ENCODE measurements at places on chromosomes 5 and 9. TPM values are rescaled to one million over a fixed set of nuclear protein-coding genes. Genes with fewer than 3 reads are reported as not detected.

DNA sequence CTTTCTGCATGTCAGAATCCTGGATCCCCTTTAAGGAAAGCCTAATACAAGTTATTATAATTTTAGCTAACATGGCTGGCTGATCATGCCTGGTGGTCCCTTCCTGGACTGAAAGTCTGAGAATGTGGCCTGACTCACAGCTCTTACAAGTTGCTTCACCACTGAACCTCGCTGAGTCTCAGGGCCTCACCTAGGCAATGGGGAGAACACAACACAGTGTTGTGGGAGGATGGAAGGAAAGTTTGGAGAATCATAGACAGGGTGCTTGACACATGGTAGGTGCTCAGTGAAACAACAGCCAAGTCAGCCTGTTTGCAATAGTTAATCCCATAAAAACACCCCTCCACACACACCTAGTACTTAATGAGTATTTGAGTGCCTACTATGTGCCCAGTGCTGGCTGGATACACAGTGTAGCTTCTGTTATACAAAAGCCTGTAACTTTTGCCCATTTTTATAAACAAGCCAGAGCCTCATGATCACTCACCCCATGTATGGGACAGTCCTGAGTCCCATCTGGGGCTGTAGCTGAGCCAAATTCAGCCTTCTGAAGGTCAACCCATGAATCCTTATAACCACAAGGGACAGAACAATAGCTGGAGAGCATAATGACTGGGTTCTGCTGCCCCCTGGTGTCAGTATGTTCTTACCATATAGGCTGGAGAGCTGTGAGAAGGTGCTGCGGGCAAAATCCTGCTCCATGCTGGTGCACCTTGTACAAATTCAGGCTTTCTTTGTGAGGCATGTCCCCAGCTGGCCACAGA lies 3.9 kb downstream of the ACSL6 start:
- DNase-seq = peak; percentile 72

GRCh38 chr5:44367203-44367602 lies 22.0 kb downstream of the FGF10 start:
- DNase-seq = no peak

- DNase-seq = no peak
Measured at GRCh38 chr5:141677415-141677814, 4.6 kb downstream of the ARAP3 start.

DNA sequence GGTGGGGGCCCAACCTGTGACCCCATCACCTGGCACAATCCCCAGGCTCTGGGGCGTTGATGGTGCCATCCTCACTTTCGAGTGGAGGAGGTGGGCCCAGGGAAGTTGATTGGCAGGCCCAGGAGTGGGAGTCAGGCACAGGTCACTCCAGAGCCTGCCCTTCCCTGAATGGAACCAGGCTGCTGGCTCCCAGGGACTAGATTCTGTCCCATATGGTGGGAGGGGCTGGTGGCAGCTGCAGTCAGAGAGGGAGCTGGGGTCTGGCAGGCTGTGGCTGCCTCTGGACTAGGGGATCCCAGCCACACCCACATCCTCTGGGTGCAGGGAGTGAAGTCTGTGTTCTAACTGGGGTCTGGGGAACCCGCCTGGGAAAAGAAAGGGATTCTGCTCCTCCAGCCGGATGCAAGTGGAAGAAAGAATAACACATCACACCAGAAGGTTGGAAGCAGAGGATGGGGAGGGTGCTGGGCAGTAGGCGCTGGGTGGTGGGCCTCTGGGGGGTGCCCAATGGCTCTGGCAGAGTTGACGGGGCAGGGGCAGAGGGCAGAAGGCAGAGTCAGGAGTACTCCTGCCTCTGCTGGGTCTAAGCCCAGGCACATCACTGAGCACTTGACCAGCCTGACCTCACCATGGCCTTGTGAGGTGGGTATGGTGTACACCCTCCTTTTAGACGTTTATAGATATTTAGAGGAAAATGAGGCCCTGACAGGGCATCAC lies 25.8 kb downstream of the CEL start:
- no peak for DNase-seq

DNA sequence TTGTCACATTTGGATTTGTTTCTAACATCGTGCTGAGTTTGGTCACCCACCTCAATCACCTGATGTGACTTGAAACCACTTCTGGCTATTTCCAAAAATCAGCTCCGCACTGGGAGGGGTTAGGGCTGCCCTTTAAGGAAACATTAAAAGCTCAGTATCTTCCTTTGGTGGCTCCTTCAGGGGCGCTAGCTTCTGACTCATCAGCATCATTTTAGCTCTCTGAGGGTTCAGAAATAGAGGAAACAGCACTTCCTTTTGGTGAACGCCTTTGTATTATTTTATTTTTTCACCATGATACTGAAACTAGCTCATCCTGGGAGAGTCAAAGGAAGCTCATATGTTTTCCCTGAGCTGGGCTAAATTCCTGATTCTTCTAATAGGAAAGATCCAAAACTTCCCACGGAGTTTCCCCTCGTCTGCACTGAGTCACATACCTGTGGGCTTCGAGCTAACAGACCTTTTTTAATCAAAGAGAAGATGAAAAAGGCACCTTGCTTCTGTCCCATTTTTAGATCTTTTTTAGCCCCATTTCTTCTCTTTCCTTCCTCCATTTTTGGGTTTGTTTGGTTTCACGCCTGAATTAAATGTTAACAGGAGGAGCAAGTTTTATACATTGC lies 48.2 kb downstream of the ROPN1L start:
- DNase-seq = no peak

DNA sequence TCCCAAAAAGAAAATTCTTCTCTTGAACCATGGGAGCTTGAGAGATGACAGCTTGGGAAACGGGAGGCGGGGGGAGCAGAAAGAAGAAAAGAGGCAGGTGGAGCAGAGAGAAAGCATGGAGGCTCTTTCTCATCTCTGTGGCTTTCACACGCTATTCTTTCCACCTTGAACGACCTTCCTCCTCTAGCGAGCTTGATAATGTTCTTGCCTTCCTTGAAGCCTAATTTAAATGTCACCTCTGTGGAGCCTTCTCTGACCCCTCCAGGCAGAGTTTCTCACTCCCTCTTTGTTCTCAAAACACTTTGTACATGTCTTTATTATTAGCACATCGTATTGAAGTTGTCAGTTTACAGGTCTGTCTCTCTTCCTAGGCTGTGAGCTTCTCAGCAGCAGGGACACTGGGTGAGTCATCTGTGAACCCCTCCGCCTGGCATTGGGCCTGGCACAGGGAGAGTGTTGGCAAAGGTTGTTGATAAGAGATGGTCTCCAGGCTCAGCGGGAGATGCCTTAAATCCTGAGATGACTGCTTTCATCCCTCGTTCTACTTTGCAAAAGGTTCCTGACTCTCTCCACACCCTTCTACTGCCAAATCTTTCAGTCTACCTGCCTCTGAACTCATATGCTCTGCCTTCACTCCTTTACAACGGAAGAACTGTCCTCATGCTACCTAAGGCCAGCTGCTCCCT lies 14.1 kb upstream of the STRBP start:
- peak; percentile 80 for DNase-seq

- no peak for DNase-seq
Measured at GRCh38 chr9:5389109-5389732, 48.5 kb downstream of the PLGRKT start.

GRCh38 chr5:5315068-5315980 lies 107.2 kb upstream of the ICE1 start:
- no peak for DNase-seq

GRCh38 chr5:83865579-83865978 lies 144.9 kb upstream of the HAPLN1 start:
- DNase-seq = no peak

DNA sequence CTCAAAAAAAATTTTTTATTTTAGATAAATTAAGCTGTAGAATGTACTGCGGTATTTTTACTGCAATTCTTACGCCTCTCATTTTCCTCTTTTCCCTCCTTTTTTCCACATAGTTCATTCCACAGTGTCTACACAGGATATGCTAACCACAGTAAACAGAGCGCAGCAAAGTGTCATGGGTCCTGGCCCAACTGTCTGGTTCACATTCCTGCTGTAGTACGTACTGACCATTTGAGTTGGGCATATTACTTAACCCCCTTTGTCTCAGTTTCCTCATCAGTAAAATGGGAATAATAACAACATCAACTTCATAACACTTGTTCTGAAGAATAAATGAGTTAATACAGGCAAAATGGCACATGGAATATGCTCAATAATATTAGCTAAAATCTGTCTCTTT lies 41.6 kb downstream of the SLC44A1 start:
- no peak for DNase-seq

DNA sequence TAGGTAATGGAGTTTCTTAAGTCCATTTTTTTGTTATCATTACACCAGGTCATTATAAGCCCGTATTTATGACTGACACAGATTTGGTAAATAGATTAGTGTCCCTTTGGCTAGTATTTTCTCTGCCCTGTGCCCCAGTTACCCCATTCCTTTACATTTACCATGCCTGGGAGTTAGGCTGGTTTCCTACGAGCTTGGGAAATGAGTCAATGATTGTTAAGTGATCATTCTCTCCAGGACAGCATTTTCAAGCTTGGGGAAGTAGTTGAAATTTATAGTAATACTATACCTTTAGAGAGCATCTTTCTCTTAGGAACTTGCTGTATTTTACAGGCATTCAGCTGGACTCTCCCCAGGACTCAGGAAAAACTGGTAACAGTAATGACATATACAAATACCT lies 573.1 kb downstream of the TLE4 start:
- no peak for DNase-seq

GRCh38 chr5:144108131-144108530 lies 62.3 kb downstream of the YIPF5 start:
- no peak for DNase-seq

- no peak for DNase-seq
Measured at GRCh38 chr5:96595300-96596090, 66.7 kb upstream of the CAST start.

DNA sequence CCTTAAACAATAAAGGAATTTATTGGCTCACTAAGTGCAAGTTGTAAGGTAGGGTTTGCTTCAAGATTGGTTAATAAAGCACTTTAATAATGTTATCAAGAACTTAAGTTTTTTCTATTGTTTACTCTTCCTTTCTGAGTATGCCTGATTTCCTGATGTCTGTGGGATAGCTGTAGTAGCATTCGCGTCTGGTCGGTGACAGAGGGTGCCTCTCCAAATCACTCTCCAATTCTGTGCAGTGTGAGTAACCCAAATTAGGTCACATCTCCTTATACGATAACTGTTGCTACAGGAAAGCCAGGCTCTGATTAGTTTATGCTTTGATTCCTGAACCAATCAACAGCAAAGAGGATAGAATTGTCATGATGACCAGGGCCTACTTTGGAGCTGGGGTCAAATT lies 90.7 kb downstream of the CCDC192 start:
- DNase-seq = no peak

- no peak for DNase-seq
Measured at GRCh38 chr9:16884952-16885513, 14.6 kb upstream of the BNC2 start.

DNA sequence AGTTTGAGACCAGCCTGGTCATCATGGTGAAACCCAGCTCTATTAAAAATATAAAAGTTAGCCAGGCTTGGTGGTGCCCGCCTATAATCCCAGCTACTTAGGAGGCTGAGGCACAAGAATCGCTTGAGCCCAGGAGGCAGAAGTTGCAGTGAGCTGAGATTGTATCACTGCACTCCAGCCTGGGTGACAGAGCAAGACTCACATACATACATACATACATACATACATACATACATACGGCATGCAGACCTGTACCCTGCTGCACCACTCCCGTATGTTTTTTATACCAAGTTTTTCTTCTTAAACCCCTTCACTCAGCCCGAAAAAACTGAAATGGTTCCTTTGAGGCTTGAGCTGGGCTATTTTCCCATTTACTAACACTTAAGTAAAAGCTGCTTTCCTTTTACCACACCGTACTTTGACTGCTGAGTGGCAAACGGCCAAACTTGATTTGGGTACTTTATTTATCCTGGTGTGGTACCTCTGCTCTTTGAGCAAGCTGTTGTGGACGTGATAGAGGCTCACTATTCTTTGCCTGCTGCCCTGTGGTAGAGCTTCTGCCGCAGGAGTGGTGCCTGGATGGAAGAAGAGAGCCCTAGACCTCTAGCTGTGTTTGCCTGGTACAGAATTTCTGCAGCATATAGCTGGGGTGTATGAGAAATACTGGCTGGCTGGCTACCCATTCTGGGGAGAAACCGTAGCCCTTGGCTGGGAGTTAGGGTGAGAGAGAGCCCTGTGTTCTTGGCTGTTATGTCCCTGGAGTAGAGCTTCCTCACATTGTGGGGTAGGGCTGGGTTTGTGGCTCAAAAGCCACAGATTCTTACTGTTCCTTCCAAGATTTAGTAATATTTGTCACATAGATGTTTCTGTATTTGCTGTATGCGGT lies 19.4 kb downstream of the IPO11 start:
- no peak for DNase-seq

The RAB3C gene
- 0.92 TPM for total RNA-seq

The PCDHGA10 gene
- 4.1 TPM for total RNA-seq

The PDE4D gene
- total RNA-seq = 36.7 TPM

The FRRS1L gene
- total RNA-seq = 1.8 TPM

The PIP5K1B gene
- 60.6 TPM for total RNA-seq
